M059J (cell line): ENCODE measurements at places on chromosomes 7 and 10. TPM values are rescaled to one million over a fixed set of nuclear protein-coding genes. Genes with fewer than 3 reads are reported as not detected.
A peak's percentile ranks its signal among the peaks of the same experiment; 100 is the strongest.

- no peak for DNase-seq
These were observed 33.4 kb upstream of the PFKP start for GRCh38 chr10:3033925-3034324.

DNA sequence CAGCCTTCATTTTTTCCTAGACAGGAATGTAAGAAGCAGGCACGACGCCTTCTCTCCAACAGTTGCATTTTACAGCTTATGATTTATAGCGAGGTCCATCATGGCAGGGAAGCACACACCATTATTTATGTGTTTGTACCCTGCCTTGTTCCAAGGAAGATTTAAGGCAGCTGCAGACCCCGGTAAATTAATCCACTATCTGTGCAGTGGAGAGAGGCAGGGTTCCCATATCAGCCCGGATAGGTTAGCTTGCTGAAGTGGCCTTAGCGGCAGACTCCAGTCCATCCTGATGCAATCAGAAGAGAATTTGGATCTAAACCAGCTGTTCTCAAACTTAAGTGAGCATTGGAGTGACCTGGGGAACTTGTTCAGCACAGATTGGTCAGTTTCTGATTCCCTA lies 359.4 kb downstream of the GALNT17 start:
- no peak for DNase-seq

The ANKRD7 gene
- total RNA-seq = 2.2 and 2.4 TPM in 2 replicates

The SLC39A12 gene
- total RNA-seq = not detected in 2 replicates

The CYP26C1 gene
- not detected in 2 replicates for total RNA-seq

- peak; percentile 38 for DNase-seq
These were observed 498.3 kb downstream of the CCSER2 start for GRCh38 chr10:84826704-84827103.

DNA sequence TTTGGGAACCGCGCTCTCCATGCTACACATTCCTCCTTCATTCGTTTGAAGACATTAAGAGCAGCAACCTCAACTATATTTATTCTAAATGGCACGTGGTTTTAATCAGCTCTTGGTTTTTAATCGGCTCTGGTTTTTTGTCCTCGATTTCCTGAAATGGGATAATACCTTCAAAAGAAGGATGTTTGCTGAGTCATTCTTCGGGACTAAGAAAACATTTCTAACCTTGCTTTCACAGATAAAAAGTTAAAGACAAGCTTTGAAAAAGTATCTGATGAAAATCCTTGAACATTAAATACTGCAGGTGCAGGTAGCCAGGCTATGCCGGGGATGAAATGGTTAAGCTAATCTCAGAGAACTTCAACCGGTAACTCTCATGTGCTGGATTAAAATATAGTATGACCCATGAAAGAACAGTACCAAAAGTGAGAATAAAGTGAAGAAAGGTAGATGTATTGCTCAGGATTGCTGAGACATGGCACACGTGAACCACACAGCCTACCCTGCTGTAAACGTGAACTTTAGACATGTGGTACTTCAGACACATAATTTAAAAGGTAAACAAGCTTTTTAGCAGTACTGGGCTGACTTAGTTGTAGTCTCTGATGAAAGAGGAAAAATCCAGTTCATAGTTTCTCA lies 89.1 kb downstream of the PTPRN2 start:
- DNase-seq = no peak

DNA sequence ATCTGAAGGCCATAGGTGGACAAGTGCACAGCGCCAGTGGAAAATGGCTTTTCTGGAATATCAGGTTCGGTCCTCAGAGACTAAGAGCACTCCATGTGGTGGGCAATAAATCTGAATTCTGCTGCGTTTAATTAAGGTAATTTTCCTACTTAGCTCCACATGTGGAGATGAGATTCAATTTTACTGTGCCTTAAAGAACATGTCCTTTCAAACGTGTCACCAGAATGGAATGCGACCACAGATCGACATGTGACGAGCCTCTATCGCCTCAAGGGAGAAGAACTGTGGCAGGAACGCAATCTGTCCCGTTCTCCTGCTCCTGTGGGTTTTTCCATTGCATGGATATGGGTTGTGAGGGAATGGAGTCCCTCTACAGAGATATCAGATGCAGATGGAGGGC lies 205.3 kb upstream of the ZNF32 start:
- peak; percentile 99 for DNase-seq
